Activated CD8-positive, alpha-beta memory T cell treated with anti-CD3 and anti-CD28 coated beads, Interleukin-2, amount 10 ng/mL, durations not matched to agents 7 days and 5 days (primary cell): ENCODE measurements at places on chromosomes 6 and 20. TPM values are rescaled to one million over a fixed set of nuclear protein-coding genes. Genes with fewer than 3 reads are reported as not detected.
A peak's percentile ranks its signal among the peaks of the same experiment; 100 is the strongest.

DNA sequence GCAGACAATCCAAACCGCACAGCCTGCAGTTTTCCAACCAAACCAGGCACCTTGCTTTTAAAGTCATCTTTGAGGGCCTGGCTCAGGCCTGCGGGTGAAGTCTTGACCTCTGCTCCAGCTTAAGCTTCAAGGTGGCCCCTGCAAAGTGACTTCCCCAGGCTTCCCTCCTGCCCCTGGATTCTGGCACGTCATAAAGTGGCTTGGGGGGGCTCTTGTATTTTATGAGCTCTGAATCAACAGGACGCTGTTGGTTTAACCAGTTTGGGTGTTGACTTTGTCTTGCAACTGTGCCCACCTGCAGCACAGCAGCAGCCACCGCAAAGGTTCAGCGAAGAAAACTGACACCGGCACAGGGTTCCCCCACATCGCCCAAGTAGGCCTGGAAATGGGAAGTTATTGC is 81.2 kb downstream of the NFATC2 start:
- DNase-seq: no peak
- H3K4me3 ChIP-seq: no peak overlapping the region
- no peaks in the 10 kb centered on the region for H3K27me3 ChIP-seq
- no peak overlapping the region for H3K27ac ChIP-seq
- H3K4me1 ChIP-seq: peaks cover 43% of the 10 kb centered on the region
- peaks cover 67% of the 10 kb centered on the region for H3K36me3 ChIP-seq

Gene CD109
- 11.2 TPM for total RNA-seq

Gene SMIM29
- total RNA-seq: 41.4 TPM

- peaks cover 37% of the 10 kb centered on the region for H3K36me3 ChIP-seq
- DNase-seq: peak; percentile 22
- no peak overlapping the region for H3K4me3 ChIP-seq
- peaks cover 57% of the 10 kb centered on the region for H3K4me1 ChIP-seq
- no peaks in the 10 kb centered on the region for H3K27me3 ChIP-seq
- no peak overlapping the region for H3K27ac ChIP-seq
These were observed 4.7 kb upstream of the MICAL1 start for GRCh38 chr6:109460161-109460829.

- DNase-seq: no peak
- H3K27ac ChIP-seq: no peak overlapping the region
- H3K4me3 ChIP-seq: no peak overlapping the region
These were observed 74.7 kb downstream of the PTCHD4 start for GRCh38 chr6:48036316-48036715.

DNA sequence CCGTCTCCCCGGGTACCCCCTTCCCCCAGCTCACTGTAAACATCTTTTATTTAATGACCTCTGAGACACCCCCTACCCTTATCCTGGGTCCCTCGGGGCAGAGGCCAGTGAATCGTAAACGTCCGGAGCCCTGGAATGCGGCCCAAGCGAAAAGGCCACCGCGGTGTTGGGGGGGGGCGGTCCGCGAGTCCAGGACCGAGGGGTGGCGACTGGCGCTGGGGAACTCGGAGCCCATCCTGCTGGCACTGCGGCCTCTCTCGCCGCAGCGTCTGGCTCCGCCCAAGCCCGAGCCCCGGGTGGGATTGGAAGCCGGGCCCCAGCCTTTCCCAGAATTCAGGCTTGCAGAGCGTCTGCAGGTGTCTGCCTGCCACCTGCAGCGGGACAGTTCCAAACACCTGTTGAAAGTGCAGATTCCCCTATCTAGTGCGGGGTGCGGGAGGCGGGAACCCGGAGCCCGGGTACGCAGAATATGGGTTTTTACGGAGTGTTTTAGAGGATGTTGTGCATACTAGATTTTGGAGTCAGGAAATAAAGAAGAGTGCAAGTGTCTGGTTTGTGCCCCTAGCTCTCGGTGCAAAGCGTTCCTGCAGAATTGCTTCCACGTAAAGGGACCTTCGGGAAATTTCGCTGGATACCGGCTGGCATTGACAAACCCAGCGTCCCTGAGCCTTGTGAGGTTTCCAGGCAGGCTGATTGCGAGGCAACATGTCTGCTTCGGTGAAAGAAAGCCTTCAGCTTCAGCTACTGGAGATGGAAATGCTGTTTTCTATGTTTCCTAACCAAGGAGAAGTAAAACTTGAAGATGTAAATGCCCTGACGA is 800 bp downstream of the RWDD2A start:
- peak; percentile 43 for DNase-seq
- no peak overlapping the region for H3K27ac ChIP-seq
- peaks cover 9% of the 10 kb centered on the region for H3K27me3 ChIP-seq
- H3K4me1 ChIP-seq: peaks cover 23% of the 10 kb centered on the region
